ENCODE measurements at places on chromosomes 1 and 21.

DNA sequence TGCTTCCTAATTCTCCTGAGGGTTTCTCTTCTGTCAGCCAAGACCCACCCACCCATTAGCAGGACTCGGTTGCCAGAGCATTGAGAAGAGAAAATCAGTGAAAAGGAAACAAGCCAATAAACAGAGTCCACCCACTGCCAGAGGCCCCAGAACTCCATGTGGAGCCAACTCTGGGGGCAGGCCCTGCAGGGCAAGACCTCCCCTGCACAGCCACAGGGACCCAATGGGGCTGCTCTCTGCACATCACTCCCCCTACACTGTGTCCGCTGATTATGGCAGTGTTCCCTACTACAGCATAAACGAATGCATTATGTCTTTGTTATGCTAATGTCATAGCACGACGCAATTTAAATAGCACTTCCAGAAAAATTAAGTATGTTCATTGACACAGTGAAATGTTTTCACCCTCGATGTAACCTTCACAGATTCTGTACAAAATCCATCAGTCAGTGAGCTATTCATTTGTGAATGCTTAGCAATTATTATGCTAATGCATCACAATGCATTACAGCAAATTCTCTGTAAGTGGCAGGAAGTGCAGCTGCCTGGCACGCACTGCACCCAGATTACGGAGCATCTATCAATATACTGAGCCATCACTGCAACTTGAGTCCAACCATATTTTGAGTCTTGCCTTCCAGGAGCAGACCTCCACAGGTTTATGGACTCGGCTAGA, 56.4 kb downstream of the GRIK3 start:
- no peak for DNase-seq

DNA sequence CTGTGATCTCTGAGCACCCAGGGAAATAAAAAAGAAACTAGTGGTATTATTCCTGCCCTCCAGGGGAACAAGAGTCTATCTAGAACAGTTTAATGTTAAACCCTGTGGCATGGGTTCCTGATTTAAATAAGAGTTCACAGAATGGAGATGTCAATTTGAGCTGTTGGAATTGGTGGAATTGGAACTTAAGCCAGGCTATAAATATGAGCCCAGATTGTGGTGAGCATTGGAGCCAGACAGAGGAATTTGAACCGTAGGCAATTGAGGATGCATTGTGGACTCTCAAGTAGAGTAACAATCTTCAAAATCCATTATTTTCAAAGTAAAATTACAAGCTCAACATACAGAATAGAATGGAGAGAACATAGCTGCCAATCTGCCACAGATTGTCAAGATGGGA, 98.2 kb downstream of the NEK7 start:
- DNase-seq = no peak

DNA sequence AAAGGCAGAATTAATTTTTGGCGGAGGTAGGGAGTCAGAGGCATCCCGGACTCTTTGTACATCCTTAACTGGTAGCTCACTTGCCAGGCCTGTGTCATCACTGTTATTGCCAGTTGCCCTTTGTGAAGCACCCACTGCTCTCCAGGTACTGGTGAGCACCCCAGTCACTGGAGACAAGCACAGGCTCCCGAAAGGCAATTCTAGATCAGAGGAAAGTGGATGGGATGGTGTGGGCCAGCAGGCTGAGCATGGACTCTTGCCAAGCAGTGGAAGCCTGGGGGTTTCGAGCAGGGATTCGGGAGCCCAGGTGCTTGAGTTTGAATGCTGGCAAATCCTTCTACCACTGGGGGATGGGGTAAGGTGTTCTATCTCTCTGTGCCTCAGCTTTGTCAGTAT, 551.1 kb downstream of the MATN1 start:
- no peak for DNase-seq

DNA sequence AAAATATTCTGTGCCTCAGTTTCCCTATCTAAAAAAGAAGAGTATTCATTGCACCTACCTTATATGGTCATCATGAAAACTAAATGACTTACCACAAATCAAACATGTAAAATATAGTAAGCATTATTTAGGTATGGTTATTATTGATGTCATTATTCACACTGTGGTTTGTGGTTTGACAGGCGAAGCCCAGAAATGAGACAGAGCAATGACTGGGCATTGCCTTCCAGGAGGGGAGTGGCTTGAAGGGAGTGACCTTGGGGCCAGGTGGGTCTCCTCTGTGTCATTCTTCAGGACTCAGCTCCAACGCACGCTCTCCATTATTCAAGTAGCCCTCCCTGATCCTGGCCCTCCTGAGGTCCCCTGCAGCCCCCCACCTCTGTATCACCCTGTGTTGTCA, 133.7 kb downstream of the DMRTA2 start:
- no peak for DNase-seq

DNA sequence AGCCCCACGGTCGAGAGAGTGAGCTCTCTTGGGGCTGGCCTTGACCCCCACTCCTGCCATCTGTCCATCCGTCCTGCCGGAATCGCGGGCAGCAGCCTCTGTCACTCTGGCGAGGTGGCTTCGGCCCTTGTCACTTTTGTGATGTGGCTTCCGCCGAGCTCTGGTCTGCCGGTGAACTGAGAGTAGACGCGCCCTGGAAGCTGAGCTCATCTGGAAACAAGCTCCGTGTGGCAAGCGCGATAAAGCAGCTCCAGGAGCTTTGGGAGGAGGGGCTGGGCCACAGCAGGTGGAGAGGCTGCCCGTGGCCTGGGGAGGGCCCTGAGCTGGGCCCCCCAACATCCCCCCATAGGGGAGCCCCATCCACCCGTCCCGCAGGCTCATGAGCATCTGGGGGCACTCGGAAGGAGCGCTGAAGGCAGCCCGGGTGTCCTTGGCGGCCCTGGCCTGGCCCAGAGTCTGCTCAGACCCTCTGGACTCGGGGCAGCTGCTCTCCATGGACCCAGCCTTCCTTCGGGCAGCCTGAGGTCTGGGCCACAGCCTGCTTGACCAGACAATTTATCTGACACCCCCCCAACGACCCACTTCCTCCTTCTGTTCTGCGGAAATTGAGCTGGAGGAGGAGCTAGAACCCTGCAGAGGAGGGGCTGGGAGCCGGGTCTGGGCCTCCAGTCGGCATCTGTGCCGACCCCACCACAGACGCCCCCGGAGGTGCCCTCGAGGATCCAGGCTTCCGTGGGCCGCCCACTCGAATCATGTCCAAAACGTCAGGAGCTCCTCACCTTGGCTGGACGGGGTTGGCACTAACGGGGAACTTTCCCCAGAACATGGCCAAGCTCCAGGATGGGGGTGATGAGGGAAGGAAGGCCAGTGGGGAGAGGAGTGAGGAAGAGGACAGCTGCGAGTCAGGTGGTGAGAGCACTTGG, 59.1 kb downstream of the SLC19A1 start:
- DNase-seq = no peak

DNA sequence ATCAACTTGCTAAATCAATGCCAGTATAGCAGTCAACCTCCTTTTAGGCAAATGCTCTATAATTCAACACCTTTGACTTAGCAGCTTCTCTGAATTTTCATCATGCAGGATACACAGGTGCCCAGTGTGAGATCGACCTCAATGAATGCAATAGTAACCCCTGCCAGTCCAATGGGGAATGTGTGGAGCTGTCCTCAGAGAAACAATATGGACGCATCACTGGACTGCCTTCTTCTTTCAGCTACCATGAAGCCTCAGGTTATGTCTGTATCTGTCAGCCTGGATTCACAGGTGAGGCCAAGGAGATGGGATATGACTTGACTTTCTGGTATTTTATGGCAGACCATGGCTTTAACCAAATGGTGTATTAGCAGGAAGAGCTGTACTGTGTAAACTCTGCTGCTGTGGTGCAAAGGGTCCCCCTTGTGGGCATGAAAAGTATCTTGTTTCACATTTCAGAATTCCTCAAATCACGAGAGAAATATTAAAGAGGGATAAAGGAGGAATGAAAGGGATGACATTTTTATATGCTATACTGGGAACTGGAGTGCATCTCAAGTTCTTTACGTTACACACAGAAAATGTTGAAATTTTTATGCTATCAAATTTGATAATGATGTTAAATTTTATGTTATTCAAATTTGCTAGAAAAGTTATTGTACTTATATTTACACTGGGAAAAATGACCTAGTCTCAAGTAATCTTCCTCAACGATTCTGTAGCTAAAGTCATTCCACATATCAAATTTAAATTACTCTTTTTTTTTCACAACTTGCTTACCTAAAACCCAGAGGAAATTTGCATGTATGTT, 88.9 kb downstream of the CRB1 start:
- DNase-seq = peak; percentile 67

- no peak for DNase-seq
Measured at GRCh38 chr1:234469376-234469775, 9.6 kb downstream of the TARBP1 start.

GRCh38 chr1:2130871-2131289, 63.7 kb downstream of the FAAP20 start:
- no peak for DNase-seq

DNA sequence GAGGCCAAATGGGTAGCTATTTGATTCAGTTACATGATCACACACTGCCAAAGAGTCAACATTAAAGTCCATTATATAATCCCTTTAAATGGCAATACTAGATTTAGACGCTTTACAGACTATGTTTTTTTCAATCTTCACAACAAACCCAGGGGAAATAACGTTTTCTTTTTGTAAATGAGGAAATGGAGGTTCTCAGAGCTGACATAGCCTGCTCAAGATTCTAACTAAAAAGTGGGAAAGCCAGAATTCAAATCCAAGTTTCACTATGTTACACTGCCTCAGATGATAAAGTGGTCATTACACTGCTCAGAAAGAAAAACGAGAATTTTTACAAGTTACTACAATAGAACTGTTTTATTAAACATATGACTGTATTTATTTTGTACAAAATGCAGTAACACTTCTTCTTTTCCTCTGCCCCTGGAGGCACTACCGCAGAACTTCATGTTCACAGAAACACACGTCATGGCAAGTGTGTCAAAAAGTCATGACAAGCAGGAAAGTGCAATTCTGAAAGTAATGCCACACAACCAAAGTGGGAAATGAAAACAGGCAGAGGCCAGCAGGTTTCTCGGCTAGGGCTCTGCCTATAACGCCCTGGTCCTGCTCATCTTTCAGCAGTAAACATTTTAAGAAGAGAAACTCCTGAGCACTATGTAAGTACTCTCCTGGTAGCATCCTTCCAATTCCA, 19.0 kb downstream of the THEMIS2 start:
- DNase-seq = no peak

DNA sequence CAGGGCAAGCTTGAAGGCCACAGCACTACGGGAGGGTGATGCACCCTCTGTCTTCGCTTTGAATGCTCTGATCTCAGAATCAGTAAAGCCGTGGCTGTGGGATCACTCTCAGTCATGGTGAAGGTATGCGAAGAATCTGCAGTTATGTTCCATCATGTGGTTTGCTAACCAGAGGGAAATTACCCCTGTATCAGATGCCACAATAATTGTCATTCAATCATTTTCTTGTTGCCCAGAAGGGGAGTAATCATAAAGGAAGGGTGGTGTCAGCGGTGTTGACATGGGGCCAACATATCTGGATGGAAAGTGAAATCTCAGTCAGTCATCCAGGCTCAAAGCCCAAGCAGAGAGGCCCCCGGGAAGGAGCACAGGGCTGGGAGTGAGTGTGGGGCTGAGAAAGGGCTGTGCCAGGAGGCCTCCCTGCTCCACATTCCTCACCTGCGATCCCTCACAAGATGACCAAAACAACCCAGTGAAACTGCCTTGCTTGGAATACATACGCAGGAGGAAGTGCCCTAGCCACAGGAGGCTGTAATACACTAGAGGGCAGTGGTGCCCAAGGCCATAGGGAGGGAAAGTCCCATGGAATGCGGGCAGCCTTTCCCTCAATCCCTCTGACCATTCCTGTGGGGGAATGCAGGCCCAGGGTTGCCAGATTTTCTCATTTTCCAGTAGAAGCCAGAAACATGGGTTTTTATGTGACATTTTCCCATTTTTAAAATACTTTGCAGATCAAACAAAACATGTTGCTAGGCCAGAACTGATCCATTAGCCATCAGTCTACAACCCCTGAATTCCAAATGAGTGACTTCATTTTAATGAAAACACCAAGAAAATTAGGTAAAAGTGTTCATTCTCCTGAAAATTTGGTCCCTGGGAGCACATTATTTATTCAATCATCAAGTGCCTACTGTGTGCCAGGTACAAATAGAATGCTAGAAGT, 95.7 kb upstream of the VANGL1 start:
- DNase-seq = peak; percentile 97

DNA sequence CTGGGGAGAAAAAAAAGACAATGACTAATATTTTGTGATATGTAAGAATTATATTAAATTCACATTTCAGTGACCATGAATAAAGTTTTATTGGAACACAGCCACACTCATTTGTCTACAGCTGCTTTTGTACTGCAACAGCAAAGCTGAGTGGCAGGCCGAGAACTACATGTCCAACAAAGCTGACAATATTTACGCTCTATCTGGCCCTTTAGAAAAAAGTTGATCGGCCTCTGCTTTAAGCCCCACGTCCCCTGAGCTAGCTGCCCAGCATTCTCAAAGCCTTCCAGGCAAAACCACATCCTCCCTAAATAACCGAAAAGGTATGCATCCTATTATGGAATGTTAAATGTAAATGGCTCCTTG, 8.6 kb downstream of the SLC2A1 start:
- peak; percentile 52 for DNase-seq

DNA sequence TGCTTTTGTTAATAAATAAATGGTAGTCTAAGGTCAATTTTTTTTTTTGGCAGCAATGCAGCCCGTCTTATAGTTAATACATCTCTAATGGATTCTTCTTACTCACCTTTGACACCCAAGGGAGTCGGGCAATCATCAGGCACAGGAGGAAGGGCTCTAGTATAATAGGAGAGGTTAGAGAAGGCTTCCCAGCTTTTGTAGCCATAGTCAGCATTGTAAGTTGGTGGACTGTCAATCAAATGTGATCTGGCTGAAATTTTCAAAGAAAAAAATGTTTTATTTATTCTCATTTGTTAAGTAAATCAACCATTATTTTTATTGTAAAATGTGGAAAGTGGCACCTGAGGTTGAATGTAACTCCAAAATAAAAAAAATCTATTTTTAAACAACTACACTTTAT, 2.1 kb downstream of the PTGS2 start:
- no peak for DNase-seq

DNA sequence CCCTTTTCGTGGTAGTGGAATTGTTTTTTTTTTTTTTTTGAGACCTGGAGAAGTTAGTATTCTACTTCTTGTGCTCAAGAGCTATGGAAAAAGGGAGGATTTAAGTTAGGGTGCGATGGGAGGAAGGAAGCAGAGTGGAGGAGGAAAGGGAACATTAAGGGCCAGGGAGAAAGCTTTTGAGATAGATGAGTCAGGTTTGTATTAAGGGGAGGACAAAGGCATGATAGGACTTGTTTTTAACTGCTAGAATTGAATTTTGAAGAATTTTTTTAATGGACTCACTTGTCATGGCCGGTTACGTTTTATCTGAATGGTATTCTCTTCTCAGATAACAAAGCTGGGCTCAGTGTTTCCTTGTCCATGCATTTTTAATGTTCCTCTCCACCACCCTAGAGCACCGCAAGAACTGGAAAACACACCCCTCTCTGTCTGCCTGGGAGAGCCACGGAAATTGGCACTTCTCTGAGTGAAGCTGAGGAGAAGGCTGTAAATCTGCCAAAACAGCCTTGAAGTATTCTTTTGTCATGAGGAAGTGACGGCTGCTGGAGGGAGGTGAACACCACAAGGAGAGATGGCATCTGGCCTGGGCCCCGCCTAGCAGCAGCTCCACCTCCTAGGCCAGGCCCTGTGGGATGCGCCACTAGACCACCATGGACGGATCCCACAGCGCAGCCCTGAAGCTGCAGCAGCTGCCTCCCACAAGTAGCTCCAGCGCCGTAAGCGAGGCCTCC, 3.5 kb downstream of the NIPAL3 start:
- DNase-seq = no peak

GRCh38 chr1:178399177-178399728, 97.5 kb downstream of the CLEC20A start:
- no peak for DNase-seq
